ENCODE measurements at places on chromosomes 11 and 22. TPM values are rescaled to one million over a fixed set of nuclear protein-coding genes. Genes with fewer than 3 reads are reported as not detected.

DNA sequence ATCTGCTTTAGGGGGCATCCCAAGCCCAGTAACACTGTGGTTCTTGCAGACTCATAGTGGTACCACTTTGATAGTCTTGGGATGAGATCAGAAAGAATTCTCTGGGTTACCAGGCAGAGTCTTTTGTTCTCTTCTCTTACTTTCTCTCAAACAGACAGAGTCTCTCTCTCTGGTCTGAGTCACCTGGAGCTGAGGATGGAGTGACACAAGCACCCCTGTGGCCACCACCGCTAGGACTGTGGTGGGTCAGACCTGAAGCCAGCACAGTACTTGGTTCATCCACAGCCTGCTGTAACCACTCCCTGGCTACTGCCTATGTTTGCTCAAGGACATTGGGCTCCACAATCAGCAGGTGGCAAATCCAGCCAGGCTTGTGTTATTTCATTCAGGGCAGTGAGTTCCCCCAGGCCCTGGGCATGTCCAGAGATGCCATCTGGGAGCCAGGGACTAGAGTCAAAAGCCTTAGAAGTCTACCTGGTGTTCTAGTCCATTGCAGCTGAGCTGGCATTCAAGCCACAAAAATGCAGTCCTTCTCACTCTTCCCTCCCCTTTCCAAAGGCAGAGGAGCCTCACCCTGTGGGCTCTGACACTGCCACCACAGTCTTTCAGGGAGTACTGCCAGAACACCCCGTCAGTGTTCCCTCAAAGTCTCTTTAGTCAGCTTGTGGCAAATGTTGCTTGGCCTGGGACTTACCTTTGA, 29.9 kb downstream of the ENDOD1 start:
- no peak for DNase-seq

DNA sequence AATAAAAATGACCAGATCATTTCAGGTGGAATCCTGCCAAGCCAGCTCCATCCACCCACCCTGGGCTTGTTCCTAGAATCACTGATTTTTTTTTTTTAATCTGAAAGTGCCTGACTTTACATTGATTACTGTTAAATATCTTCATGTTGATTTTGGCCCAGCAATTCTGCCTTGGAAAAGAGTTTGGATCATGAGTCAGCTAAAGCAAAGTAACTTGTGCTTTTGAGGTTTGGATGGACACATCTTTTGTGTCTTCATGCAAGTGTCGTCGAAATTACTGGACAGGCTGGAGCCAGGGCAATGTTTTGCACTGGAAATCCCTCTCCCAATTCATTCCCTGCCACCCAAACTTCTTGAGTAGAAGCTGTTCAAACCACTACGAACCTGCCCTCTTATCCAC, 164.0 kb upstream of the SYT13 start:
- no peak for DNase-seq

DNA sequence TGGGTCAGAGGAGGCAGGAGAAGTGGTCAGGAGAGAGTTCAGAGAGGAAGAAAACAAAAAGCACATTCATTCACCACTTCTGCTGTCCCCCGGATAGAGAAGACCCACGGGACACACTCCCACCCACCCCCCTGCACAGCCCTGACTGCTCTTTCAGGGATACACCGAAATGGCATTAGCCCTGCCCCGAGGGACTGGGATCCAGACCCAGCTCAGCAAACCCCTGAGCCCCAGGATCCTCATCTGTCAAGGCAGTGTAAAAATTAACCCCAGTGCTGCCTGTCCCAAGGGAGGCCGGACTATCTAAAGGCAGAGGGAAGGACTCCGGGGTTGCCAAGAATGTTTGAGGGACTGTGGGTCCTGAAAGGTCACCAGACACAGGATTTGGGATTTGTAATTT, 31.2 kb downstream of the TPBGL start:
- DNase-seq = no peak

DNA sequence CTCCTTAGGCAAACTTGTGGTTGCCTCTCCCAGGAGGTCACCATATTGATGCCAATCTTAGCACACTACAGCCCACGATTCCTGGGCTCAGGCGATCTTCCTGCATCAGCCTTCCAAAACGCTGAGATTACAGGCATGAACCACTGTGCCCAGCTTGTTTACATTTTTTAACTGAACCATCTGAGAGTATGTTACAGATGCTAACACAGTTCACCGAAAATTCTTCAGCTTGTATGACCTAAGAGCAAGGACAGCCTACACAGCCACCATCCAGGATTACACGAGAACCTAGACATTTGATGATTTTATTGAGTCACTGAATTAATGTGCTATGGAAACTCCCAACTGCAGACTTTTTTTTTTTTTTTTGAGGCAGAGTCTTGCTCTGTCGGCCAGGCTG, 5.8 kb upstream of the LGALS1 start:
- no peak for DNase-seq

PACS1 gene
- total RNA-seq = 204 TPM

ACRV1 gene
- not detected for total RNA-seq

DNA sequence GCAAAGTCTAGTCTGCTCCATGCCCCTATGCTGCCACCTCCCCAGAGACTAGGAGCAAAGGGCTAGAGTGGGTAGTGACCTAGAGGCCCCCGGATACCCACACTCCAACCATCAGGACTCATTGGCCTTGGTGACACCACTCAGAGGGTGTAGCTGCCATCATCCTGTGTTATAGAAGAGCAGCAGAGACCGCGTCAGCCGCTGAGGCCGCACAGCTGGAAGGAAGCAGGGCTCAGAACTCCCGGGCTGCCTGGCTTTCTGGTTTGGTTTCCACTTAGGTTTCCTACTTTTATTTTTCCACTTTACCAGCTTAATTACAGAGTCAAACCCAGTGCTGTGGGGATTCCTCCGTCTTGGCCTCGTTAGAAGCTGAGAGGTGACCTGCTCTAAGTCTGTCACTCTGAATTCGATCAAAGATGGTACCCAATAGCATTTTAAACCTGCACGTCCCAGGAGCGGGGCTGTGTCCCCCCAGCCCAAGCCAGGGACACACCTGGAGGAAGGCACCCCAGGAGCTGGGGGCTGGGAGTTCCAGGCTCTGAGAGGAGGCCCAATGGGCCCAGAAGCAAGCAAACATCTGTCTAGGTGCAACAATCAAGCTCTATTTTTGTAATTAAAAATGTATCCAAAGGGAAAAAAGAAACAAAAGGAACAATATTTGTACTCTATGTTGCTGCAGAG, 2.1 kb upstream of the CDKN1C start:
- DNase-seq = no peak

- DNase-seq = no peak
Measured at GRCh38 chr11:40185793-40186192, 1273.7 kb downstream of the LRRC4C start.

- no peak for DNase-seq
Measured at GRCh38 chr11:34154059-34154875, 48.8 kb downstream of the NAT10 start.

DNA sequence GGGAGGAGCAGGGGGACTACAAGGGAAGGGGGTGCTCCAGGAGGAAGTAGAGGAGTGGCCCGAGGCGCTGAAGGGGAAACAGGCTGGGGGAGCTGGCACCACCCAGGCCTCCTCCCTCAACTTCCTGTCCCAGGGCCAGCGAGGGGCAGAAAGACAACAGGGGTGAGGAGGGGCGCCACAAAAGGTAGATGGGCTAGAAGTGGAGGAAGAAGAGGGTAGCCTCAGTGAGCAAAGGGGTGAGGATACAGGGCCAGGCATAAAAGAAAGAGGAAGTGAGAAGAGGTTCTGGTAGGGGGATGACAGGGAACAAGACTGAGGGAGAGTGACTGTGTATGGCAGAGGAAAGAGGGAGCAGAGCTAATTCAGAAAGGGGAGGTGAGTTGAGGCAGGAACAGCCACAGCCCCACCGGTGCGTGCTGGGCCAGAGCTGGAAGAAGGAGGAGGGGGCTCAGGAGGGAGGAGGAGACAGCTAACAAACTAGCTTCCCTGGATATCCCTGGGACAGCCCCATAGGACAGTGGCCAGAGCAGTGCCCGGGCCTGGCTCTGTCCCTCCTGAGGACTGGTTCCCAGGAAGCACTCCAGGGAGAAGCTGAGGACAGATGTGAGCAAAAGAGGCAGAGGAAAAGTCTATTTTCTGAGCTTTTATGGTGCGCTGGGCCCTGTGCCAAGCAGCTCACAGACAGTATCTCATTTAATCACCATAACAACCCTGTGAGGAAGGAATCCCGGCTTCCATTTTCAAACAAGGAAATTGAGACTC, 8.5 kb downstream of the DCHS1 start:
- peak; percentile 57 for DNase-seq
